CD4-positive, alpha-beta T cell treated with Interleukin-6 for 4 hours (primary cell): ENCODE measurements at places on chromosomes 5 and 9.

GRCh38 chr9:19498015-19498414, 89.2 kb downstream of the ACER2 start:
- no peak for DNase-seq

DNA sequence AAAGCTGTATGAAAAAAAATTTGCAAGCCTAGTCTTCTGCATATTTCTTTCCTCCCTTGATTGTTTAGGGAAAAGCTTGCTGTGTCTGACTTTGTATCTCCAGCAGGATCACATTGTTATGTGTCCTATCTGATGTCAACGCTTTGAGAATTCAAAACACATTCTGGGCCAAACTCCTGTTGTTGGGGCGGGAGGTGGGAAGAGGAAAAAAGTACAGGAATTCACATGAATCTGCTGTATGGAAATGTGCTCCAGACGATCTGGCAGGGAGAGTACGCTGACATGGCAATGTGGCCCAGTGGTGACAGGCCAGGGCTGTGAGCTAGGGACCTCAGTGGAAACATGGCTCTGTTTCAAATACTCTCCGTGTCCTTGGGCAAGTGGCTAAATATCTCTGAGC, 87.4 kb upstream of the GNA14 start:
- no peak for DNase-seq

DNA sequence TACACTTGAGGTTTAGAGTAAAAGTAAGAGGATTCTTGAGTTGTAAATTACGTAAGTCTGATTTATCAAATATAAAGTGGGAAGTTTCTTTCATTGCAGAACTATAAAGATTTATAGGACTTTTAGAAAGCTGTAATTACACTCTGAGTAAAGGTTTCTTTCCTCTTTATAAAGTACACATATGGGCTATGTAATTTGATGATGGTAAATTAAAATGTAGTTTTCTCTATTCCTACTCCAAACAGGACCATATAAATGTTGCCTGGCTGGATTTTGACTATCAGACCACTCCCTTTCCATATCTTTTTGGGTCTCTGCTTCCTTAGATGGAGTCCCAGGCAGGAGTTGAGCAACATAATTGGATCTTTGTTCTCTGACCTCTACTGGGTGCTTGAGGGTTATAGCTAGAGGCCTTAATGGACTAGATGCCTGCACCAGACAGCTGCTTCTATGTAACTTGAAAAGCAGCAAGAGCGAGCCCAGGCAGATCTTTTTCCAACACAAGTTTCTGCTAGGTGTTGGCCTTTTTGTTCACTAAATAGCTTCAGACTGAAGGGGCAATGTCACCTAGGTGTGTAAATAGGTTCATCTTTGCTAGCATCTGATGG, 11.4 kb upstream of the TEX48 start:
- DNase-seq: no peak

DNA sequence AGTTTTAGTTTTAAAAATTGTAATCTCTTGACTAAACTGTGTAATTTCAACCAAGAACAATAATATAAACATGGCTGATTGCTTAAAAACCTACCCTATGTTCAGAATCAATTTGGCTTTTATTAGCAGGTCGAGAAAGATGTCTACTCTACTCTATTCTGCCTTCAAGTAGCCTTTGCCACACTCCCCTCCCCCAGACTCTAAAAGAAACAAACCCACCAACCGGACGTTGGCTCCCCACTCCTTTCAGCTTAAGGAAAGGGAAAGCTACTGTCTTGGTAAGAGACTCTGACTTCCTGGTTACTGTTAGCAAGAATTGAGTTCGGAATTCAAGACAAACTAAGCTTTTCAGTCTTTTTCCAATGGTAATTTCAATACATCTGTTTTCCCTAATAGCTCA, 46.7 kb downstream of the TNFAIP8 start:
- no peak for DNase-seq

DNA sequence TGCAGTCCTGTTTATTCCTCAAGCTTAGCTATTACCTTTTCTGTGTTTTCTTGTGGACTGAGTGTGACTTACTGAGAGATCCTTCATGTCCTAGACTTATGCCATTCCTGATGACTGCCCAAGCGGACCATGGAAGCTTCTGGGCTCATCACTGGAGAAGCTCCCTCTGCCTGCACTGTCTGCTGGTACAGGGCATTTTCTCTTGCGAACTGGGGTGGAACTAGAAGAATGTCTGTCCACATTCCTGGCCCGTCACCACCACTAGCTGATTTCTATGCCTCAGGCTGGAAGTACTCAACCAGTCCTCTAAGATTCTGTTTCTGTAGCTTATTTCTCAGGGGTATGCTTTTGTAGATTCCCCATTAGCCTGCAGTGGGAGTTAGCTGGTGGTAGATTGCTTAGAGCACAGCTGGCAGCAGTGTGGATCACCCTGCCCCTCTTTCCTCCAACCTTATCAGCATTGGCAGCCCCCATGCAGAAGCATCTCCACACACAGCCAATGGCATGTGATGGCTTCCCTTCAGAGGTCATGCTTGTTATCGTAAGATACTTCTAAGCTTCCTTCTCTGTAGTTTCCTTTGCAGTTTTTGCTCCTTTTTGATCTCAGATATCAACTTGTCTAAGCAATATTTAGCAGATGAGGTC, 12.4 kb downstream of the SLC36A1 start:
- DNase-seq: no peak

DNA sequence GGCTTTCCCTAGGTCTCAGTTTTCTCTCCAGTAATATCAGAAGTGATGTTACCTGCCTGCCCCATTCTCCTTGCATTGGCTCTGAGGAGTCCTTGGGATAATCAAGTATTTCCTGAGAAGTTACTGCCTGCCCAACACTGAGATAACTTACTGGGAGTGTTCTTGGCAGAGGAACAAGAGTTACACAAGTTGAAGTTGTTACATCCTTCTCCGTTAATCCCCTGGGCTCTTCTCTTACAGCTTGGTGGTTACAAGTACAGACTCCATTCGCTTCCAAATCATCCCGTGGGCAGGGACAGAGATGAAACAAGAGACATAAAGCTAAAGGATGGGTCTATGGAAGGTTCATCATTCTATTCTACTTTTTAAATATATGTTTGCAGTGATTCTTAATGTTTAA, 74.1 kb upstream of the SAP30L start:
- DNase-seq: no peak

GRCh38 chr5:173691931-173692330, 75.5 kb upstream of the BOD1 start:
- DNase-seq: no peak

- DNase-seq: no peak
Measured at GRCh38 chr5:179975713-179976134, 68.0 kb upstream of the TBC1D9B start.

DNA sequence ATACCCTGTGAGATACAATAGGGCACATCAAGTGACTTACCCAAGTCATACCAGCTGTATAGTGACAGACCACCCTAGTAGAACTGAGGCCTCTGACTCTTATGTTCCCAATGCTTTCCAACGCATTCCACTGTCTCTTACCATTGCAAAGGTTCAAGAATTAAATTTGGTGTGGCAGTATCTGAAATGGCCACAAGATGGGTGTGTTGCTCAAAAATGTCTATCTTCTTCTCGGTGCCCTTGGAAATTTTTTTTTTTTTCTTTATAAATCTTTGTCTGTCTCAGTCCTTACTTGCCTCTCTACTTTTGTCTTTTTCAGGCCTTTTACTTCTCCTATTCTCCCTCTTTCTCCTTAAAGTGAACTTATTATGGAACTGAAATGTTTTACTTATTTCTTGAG, 48.4 kb downstream of the GPR21 start:
- DNase-seq: peak; percentile 6

GRCh38 chr9:4530375-4530774, 40.1 kb downstream of the SLC1A1 start:
- DNase-seq: no peak

DNA sequence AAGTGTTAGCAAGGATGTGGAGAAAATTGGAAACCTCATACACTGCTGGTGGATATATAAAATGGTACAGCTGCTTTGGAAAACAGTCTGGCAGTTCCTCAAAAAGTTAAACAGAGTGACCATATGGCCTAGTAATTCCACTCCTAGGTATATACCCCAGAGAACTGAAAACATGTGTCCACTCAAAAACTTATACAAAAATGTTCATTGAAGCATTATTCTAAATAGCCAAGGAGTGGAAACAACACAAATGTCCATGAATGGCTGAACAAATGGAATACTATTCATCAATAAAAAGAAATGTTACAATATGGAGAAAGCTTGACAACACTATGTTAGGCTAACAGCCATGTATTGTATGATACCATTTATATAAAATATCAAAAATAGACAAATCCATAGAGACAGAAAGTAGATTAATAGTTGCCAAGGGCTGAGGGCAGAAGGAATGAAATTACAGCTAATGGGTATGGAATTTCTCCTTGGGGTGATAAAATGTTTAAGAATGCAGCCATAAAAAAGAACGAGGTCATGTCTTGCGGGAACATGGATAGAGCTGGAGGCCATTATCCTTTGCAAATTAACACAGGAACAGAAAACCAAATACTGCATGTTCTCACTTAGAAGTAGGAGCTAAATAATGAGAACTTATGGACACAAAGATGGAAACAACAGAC, 33.6 kb upstream of the FBP1 start:
- no peak for DNase-seq

GRCh38 chr9:129696944-129697655, 31.7 kb downstream of the PRRX2 start:
- no peak for DNase-seq

GRCh38 chr5:123813264-123813663, 301.3 kb downstream of the CSNK1G3 start:
- DNase-seq: no peak

DNA sequence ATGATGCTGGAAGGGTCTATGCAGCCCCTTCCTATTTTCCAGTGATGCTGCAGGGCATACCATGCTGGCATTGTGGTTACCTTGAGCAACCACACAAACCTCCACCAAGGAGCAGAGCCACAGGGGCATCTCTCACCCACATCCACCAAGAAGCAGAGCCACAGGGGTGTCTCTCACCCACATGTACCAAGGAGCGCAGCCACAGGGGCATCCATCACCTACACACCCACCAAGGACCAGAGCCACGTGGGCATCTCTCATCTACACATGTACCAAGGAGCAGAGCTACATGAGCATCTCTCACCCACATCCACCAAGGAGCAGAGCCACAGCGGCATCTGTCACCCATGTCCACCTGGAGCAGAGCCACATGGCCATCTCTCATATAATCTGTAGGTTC, 8.8 kb upstream of the GM2A start:
- DNase-seq: no peak

DNA sequence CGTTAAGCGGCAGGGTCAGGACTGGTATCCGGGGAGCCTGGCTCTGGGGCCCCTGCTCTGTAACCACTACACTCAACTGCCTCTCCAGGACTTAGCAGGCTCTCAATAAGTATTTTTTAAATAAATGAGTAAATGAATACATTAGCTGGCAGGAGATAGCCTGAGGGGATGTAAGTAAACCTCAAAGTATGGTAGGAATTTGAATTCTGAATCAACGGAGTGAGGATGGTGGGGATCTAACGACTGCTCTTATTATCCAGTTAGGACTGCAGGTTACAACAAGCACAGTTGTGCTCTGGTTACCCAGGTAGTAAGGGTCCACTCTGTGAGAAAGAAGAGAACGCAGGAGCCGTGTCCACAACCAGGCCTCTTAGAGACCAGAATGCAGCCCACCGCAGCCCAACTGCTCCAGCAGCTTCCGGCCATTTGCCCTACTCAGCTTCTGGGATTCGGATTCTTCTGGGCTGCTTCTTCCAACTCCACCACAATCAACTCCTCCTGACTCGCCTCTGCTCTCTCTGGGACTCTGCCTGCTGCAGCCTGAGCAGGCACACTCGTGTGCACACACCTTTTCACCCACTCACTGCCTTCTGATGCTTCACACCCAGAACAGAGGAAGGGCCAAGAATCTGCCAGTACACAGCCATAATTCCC, 52.6 kb downstream of the MED27 start:
- DNase-seq: no peak

DNA sequence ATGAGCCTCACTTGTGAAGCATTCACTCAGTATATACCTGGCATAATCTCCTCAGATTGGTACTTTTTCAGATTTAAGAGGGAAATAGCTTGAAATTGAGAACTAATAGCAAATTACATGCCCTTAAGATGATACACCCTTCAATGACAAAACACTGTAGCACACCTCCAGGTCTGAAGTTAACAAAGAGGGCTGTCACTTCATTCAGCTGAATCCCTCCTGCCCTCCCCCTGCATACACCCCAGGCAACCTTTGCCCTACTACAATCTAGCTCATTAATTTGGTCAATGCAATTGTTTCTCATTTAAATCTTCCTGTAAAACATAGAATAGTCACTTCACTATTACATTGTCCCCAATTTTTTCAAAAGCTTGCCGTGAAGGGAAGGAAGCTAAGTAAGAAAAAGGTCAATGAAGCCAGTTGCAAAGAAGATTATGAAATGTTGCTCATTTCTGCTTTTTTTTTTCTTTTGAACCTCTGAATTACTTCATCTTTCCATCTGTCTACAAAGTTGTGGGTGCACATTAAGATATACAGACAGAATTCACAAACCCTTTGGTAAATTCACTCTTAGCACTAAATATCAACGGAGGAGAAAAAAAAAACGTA, 294.8 kb upstream of the PTGER4 start:
- DNase-seq: no peak

DNA sequence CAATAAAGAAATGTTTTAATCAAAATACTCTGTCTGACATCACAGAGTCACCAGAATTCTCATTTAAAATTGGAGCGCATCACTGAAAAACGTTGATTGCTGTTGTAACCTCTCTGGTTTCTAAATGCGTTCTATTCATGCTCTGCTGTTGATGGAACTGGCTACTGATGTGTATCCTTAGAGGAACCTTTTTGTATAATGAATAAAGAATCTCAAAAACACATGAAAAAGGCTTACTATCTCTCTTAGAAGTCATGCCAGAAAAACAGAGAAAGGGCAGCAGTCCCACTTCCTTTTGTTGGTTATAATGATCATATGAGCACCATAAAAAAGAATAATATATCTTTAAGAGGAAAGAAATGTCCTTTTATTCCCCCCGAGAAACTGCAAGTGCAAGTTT, 615.5 kb downstream of the TLE1 start:
- no peak for DNase-seq
